ENCODE measurements at places on chromosomes 2 and 18.

DNA sequence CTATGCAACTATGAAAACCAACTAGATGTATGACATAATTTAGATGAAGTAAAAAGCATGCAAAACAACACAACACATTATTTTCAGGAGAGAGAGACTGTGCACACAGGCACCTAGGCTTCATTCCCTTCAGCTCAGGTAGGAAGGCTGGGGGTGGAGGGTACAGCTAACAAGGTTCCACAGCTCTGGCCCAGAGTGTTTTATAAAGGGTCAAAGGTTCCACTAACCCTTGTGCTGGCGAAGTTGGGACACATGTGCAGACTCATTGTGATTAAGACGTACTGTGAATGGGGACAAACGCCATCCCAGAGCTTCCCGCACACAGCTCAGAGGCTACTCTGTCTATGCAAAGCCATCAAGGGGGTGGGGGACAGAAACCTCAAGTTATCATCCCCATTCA, 19.1 kb downstream of the CCDC93 start:
- DNase-seq: no peak

DNA sequence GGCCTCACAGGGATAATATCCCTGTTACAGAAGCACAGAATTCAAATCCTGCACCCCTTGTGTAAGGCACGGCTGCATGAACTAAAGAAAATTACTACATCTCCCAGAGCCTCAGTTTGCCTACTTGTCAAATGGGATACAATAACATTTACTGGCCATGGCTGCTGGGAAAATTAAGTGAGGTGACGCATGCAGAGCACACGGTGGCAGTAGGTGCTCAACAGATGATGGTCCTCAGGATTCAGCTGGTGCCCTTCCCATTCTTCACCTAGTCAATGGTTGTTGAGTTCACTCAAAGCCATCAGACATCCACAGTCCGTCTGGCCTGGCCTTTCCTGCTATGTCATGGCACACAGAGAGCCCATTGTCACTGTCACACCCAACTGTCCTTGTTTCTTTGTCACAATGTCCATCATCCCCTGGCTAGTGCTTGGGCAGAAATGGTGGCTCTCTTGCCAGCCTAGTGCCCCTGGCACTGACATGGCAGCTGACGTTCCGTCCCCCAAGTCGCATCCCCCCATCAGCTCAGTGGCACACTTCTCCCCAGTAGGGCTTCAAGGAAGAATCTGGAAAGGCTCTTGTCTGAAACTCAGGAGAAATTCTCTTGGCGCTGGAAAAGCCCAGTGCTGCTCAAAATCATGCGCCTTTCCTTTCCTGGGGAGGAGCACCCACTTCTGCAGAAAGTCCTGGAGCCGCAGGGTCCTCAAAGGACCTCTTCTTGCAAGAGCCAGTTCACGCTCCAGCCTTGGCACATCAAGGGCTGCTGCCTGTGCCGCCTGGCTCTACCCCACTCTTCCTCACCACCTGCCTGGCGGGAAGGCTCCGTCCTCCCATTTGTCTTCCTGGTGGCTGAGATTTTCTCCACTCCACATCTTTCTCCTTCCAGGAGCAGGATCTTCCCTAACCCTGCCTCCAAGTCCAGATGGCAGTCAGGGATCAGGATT, 55.9 kb upstream of the SLC66A3 start:
- DNase-seq: no peak

GRCh38 chr2:85935746-85936208, 47.0 kb upstream of the ST3GAL5 start:
- DNase-seq: no peak

DNA sequence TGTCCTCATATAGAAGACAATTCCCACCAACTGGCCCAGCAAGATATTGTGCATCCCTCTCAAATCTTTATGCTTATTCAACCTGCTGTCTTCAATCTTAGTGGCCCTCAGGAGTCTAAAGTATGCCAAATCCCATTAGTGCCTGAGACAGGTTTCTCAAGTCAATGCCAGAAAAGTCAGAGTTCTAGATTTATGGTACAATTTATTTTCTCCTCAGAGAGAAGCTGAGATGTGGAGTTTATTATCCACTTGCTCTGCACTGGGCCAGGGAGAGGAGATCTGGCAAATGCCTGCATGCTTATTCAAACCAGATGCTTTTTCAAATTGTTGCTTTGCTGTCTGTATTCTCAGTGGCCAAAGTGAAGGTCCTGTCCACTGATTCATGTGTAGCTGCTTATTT, 825.2 kb downstream of the METTL4 start:
- no peak for DNase-seq

DNA sequence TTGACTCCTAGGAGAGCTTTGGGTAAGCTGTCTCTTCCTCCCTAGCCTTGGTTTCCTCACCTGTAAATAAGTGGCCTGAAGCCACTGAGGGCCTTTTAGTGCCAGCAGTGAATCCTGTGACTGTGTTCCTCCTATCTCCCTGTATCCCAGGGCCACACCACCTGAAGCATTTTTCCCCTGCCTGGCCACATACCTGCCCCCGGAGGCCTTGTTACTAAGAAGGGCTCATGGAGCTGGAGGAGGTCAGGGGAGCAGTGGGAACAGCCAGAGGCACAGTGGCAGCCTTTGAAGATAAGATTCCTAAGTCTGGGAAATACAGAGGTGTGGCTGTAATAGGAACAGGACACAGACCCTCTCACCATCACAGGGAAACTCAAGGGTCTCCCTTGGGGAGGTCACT, 162.4 kb downstream of the SMAD7 start:
- no peak for DNase-seq

GRCh38 chr18:50034029-50034428, 160.9 kb downstream of the MYO5B start:
- DNase-seq: no peak

GRCh38 chr2:176956791-176957190, 255.8 kb upstream of the HNRNPA3 start:
- no peak for DNase-seq

- no peak for DNase-seq
Observed at GRCh38 chr18:45467293-45467692, 148.0 kb upstream of the SLC14A2 start.

DNA sequence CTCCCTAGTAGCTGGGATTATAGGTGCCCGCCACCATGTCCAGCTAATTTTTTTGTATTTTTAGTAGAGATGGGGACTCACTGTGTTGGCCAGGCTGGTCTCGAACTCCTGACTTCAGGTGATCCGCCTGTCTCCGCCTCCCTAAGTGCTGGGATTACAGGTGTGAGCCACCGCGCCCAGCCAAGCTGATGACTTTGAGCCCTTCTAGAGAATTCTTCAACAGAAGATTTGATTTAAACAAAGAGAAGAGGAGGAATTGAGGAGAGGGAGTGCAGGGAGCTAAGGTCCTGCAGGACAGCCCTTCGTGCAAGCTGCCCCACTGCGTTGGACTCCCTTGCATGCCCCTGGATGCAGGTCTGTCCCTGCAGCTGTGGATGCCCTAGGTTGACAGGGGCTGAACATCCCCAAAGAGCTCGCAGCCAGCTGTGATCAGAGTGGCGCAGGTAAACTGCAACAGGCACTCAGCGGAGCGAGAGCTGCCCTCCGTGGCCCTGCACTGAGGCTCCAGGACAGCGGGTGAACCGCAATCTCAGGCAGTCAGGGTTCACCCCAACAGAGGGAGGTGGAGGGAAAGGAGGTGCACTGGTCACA, 13.7 kb downstream of the ADRA2B start:
- DNase-seq: no peak

DNA sequence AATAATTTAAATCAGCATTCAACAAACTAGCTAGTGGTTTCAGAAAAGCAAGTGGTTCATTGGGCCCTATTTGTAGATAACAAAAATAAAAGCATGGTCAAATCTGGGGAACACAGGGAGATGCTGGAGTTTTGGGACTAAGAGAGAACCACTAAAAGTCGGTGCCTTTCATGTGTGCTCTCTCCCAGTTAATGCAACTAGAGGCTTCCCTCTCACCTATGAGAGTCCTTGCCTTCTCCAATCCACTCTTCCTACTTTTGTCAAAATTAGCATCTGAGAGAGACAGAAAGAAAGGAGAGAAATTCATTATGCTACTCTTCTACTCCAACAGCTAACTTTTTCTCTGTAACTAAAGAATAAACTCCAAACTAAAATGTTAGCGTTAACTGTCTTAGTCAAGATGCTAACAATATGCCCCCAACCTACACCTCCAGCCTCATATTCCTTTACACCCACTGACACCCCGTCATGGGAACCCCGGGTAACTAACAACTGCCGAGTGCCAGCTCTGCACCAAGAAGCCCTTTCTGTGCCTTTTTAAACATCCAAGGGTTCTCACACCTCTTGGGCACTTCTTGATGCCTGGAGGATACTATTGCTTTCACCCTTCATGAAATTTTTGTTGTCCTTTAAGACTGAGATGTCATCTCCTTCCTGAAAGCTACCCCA, 133.4 kb downstream of the RBMS1 start:
- no peak for DNase-seq

- DNase-seq: peak; percentile 88
Observed at GRCh38 chr2:64653109-64654062, at the start of gene SERTAD2. SERTAD2 (minus strand) TSS chr2:64653913; CDS start chr2:64636871, 17,042 bp downstream.

DNA sequence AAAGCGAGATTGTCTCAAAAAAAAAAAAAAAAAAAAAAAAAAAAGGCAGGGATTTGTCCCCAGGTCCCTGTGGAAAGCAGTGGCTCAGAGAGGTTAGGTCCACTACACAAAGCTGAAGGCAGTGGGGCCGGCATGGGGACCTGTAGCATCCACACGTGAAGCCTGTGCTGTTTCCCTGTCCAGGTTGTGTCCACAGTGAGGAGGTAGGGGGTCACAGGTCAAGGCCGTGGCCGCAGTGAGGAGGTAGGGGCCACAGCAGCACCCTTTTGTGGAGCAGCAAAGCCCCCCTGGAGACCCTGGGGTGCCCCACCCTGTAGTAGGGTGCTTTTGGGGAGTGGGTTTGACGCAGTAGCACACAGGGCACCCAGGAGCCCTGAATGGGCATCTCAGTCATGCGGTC, 14.0 kb downstream of the TMEM177 start:
- DNase-seq: no peak

DNA sequence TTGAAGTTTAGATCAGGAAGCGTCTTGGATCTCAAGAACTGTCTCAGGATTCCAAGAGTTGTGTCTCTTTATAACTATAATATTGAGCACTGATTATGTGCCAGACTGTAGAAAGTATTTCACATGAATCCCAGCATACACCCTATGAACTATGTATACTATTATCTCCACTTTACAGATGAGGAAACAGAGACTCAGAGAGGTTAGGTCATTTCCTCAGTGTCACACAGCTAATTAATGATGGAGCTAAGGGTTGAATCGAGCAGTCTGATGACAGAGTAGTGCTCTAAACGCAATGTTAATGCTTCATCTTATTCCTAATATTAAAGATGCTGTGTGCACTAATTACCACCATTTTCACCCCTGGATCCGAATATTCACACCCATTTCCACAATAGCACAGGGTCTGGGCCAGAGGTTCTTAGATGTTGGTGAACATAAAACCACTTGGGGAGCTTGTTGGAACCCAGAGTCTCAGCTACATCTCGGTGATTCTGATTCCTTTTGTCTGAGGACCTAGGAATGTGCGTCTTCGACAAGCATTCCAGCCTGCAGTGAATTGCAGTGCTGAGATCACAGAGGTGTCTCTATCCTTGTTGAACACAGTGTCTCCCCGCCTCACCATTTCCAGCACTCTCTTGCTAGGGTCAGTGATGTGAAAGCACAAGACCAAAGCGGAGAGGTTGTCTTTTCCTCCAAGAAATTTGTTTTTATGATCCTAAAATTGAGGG, 213.8 kb downstream of the SP3 start:
- no peak for DNase-seq

DNA sequence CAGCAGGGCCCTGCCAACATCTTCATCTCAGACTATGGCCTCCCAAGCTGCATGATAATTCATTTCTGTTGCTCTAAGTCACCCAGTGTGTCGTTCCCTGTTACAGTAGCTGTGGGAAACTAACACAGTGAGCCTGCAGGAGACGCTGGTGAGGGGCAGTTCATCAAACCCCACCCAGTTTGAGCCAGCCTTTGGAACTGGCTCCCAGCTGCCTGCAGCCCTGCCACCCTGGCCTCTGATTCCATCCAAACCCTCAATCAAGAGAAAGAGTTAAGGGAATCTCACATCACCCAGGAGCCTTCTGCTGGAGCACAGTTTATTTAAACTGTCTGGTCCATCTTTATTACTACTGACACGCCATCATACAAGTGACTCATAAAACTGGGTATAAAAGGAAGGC, 64.9 kb upstream of the ZCCHC2 start:
- no peak for DNase-seq

DNA sequence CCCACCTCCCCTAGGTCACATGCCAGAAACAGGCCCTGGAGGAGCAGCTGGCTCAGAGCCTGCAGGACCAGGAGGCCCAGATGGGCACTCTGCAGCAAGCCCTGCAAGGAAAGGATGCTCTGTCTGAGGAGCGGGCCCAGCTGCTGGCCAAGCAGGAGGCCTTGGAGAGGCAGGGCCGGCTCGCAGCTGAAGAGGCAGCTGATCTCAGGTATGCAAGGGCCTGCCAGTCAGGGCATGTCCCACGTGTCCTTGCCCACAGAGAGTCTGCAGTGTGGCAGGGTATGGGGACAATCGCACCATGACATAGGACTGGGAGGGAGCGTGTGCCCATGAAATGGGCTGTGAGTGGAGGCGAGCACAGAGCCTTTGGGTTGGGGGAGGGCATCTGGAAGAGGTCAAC, 39.9 kb downstream of the CROCC2 start:
- no peak for DNase-seq

DNA sequence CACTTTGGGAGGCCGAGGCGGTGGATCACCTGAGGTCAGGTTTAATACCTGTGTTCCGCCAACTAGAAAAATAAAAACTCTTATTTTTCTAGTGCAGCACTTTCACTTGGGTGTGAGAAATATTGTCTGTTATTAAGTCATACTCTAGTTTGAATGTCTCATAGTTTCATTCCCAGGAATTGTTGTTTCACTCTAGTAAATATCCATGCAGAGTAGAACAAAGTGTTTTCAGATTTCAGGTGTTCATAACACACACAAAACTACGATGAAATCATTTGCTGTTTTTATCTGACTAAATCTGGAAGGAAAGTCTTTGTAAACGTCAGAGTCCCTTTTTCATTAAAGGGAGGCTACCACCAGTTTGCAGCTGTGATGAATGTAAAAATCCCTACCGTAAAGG, 4.0 kb downstream of the FAM117B start:
- no peak for DNase-seq

GRCh38 chr2:19837235-19837766, 64.5 kb downstream of the TTC32 start:
- no peak for DNase-seq

DNA sequence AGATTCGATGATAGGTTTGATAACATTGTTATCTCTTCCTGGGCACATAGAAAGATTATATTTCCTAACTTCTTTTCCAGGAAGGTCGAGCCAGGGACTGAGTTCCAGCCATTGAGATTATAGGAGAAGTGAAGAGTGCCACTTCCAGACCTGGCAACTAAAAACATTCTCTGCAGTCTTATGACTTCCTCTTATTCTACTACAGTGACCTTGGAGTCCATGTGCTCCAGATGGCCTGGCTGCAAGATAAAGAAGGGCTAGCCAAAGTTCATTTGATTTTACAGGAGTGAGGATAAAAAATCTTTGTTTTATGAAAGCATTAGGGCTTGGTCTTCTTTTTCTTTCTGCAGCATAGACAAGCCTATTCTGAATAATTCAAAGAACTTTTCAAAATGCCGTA, 363.0 kb downstream of the FSIP2 start:
- DNase-seq: no peak

- no peak for DNase-seq
Observed at GRCh38 chr18:51154431-51155063, 42.9 kb downstream of the MEX3C start.

GRCh38 chr18:42131066-42131929, 176.3 kb downstream of the PIK3C3 start:
- DNase-seq: no peak

Measured in stimulated activated CD8-positive, alpha-beta memory T cell treated with anti-CD3 and anti-CD28 coated beads, Interleukin-7, amount 100 ng/mL, for 4 hours (primary cell).